ENCODE measurements at places on chromosomes 6 and 20.
A peak's percentile ranks its signal among the peaks of the same experiment; 100 is the strongest.

DNA sequence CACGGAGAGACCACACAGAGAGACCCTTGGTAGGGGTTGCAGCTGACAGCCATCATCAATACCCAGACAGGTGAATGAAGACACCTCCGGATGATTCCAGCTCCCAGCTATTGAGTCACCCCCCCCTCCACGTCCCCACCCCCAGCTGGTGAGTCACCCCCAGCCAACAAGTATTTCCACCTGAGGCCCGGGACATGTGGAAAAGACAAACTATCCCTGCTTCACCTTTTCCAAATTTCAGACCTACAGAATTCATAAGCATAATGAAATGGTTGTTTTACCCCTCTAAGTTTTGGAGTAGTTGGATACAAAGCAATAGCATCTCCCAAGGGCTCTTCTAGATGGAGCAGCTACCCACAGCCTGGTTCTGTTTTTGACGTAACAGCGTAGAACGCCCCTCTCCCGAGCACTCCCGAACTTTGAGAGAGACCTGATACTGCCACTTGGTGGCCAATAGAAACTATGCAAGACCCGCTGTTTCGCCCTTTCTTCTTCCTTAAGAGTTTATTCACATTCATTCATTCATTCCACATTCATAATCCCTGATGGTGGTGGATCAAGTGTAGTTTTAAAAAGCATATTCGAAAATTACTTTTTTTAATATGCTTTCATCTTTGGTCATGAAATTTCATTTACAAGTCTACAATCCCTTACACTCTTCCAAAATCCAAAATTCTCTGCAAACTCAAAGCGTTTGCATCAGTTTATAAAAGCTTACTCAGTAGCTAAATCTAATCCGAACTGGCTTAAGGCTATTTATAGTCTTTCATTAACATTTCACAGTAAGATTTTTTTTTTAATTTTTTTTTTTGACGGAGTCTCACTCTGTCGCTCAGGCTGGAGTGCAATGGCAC is 15.1 kb upstream of the PPP1R16B start:
- DNase-seq: peak; percentile 73

DNA sequence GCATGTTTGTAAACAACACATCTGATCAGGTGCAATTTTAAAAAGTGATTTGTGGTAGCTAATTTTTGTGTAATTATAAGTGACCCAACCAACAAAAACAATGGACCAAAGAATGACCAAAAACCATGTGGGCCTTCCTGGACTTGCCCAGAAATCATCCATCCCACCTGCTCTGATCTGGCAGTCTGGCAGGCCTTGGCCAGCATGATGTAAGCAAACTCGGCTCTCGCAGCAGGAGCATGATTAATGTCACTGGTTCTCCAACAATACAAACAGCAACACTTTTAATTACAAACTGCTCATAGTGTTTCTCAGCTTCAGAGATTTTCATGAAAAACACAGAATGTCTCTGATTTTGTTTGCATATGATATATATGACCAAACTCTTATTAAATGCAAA is 16.1 kb downstream of the TP53INP2 start:
- no peak for DNase-seq

GRCh38 chr20:13021205-13021970 is 12.6 kb downstream of the SPTLC3 start:
- DNase-seq: no peak

DNA sequence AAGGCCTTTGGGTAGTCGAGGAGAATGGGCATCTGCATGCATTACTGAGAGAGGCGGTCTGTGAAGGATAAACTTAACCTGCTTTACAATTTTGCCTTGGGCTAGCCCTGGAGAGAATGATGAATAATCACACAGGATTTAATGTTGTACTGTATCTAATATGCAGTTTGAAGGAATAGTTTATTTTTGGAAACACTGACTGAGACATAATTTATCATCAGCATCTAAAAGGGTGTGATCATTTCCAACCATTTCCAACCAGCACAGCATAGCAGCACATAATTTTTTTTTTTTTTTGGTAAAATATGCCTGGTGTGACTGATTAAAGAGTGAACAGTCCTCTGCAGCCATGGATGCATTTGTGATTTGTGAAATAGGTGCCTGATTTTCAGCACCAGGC is 519.5 kb downstream of the PHF3 start:
- DNase-seq: no peak

DNA sequence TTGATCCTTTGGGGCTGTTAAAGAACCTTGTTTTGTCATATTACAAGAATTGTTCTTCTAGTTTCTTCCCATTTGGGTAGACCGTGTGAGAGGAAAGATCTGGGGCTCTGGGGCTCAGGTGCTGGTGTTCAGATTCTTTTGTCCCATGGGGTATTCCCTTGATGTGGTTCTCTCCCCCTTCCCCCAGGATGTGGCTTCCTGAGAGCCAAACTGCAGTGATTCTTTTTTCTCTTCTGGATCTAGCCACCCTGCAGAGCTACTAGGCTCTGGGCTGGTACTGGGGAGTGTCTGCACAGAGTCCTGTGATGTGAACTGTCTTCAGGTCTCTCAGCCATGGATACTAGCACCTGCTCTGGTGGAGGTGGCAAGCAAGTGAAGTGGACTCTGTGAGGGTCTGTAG is 480.5 kb upstream of the MAN1A1 start:
- no peak for DNase-seq

GRCh38 chr6:68709091-68709490 is 74.0 kb downstream of the ADGRB3 start:
- DNase-seq: no peak

GRCh38 chr6:27293436-27294098 is 18.5 kb downstream of the POM121L2 start:
- DNase-seq: no peak

DNA sequence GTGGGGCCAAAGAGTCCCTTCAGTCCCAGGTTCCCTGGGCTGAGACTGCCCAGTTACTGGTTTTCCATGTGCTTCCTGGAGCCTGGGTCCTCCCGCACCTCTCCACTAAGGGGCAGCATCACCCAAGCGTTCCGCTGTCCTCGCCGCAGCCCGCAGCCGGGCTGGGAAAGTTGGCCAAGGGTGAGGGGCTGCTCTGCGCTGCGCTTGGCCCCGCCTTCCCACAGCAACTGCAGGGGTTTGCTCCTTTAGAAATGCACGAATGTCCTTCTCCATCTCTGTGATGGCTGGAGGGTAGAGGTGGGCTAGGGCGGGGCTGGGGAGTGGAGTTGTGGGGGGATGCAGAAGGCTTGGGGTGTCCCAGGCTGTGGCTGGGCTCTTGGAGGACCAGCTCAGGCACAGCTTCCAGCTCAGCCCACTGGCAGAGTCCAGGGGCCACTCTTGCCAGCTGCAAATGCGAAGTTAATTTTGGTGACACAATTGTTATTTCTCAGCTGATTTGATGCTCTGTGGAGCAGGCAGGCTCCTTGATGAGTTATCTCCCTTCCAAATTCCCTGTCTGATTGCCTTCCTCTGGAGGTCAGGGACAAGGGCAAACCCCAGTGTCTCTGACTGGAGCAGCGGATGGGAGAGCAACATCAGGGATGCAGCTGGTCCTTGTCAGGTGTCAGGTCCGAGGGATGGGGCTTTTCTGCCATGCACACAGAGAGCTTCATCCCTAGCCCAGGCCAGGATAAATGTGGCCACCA is 63.2 kb downstream of the NOL4L start:
- DNase-seq: peak; percentile 76

DNA sequence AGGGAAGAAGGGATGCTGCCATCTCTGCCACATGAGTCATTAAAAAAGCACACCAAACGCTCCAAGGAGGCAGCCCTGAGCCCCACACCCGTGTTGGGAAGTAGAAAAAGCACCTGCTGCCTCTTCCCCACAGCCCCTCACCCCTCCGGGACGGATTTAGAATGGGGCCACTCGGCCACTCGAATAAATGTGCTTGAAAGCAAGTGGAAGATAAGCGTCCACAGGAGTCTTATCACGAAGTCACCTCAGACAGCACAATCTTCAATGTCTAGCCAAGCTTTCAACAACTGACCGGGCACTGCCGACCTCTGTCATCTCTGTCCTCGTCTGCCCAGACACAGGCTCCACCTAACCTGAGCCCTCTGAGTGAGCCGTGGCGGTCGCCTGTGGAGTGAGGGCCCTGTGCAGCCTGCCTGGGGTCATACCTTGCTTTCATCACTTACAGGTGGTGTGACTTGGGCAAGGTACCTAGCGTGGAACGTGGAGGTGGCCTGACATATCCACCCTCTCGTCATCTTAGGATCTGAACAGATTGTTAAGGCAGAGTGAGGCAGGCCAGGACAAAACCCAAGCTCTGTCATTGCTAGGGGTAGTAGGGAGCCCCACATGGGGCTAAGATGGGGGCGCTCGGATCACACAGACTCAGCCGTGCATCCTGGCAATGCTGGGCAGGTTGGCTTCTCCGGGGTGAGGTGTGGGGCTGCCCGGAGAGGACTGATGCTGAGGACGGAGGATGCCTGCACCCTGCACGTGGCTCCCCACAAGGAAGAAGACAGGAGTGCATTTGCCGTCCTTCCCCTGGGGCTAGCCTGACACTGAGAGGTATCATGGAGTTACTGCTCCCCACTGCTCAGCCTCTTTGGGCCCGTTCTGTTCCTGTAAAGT is 34.8 kb downstream of the PSMG4 start:
- no peak for DNase-seq

GRCh38 chr6:140203661-140204147 is 829.3 kb upstream of the CITED2 start:
- no peak for DNase-seq

GRCh38 chr6:71031912-71032311 is 75.1 kb upstream of the B3GAT2 start:
- no peak for DNase-seq

DNA sequence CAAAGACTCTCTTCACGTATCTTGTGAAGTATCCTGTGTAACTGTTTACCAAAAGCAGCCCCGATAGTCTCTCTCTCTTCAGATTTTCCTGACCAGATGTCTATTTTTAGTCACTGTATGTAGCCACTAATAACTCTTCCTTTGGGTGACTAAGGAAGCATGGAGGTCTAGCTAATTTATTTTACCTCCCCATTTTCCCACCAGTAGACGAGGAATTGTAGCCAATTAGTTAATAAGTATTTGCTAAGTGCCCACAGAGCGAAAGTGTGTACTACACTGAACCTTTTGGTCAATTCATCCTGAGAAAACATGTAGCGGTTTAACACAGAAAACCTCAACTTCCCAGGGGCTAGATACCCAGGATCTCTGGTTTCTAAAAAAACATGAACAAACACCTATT is 180.6 kb downstream of the TBX18 start:
- DNase-seq: no peak

- DNase-seq: no peak
Measured at GRCh38 chr6:1215884-1216487, 95.9 kb upstream of the FOXQ1 start.

DNA sequence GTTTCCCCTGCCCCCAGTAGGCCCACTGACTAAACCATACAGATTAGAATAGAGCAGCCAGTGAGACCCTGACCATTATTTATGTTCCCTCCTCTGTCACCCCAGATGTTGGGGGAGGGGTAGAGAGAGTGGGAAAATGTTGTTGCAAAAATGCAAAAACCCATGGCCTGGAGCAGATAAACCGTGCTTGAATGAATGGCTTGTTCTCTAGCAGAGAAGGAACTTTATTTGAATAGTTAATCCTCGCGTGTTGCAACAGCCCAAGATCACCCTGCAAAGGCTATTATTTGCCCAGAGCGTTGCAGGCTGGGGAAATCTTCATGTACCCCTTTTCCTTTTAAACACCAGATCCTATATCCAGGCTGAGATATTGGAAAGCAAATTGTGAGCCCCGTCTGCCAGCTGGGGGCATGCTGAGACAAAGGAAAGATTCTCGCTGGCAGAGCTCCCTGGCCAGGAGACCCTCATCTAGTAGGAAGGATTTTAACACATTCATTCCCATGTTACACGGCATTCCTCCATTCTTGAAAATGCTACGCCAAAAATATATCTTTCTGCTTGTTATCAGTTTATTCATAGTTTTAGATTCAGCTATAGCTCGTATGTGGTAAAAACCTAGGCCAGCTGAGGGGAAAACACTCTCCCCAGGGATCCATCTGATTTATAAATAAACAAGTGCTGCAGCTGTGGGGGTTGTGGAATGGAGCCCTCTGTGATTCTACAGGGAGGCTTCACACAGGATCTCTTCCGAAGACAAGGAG is 53.0 kb downstream of the LINC00237 start:
- peak; percentile 63 for DNase-seq

DNA sequence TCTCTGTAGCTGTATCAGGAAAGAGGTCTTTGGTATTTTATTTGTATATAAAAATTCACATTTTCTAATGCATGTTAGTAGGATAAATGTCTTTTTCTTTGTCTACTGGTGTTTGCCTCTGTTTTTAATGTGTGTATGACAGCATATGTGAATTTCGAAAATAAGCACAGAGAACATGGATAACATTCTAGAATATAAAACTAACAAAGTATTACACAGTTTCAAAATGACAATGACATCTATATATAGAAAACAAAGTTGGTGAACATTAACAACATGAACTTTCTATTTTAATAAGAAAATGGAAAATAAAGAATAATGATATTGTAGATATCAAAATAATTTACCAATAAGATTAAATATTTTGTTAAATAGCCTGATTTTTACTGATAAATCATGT is 608.0 kb downstream of the COL12A1 start:
- DNase-seq: no peak

DNA sequence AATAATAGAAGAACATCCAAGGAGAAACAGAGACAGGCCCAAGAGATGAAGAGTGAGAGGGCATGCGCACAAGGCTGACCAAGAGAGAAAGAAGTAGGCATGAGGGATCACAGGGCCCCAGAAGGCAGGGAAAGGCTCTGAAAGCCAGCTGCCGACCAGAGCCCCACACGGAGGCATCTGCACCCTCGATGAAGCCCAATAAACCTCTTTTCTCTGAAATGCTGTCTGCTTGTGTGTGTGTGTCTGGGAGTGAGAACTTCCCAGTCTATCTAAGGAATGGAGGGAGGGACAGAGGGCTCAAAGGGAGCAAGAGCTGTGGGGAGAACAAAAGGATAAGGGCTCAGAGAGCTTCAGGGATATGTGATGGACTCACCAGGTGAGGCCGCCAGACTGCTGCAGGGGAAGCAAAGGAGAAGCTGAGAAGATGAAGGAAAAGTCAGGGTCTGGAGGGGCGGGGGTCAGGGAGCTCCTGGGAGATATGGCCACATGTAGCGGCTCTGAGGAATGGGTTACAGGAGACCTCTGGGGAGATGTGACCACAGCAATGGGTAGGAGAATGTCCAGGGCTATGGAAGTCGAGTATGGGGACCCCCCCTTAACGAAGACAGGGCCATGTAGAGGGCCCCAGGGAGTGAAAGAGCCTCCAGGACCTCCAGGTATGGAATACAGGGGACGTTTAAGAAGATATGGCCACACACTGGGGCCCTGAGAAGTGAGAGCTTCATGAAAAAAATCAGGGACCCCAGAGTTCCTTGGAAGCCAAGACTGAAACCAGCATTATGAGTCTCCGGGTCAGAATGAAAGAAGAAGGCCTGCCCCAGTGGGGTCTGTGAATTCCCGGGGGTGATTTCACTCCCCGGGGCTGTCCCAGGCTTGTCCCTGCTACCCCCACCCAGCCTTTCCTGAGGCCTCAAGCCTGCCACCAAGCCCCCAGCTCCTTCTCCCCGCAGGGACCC is 981 bp upstream of the TNF start:
- no peak for DNase-seq
